Lung (tissue), 17 donors: ENCODE measurements at places on chromosomes 7 and 10.

DNA sequence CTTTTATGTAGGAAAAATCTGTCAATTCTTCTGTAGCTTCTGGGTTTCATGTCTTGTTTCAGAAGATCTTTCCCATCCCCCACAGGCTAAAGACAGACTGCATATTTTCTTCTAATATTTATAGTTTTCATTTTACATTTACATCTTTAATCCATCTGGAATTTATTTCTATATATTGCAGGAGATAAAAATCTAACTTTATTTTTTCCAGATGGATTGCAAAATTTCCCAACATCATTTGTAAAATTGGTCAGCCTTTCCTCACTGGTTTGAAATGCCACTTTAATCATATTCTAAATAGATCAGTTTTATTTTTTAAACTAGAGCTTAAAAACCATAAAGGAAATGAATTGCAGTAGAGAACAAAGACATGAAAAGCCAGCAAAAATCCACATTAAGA is 46.9 kb downstream of the TMEM26 start:
- DNase-seq: peak; percentile 48
- no peak overlapping the region for H3K27ac ChIP-seq
- peaks cover 6% of the 10 kb centered on the region for H3K36me3 ChIP-seq
- no peaks in the 10 kb centered on the region for H3K27me3 ChIP-seq

DNA sequence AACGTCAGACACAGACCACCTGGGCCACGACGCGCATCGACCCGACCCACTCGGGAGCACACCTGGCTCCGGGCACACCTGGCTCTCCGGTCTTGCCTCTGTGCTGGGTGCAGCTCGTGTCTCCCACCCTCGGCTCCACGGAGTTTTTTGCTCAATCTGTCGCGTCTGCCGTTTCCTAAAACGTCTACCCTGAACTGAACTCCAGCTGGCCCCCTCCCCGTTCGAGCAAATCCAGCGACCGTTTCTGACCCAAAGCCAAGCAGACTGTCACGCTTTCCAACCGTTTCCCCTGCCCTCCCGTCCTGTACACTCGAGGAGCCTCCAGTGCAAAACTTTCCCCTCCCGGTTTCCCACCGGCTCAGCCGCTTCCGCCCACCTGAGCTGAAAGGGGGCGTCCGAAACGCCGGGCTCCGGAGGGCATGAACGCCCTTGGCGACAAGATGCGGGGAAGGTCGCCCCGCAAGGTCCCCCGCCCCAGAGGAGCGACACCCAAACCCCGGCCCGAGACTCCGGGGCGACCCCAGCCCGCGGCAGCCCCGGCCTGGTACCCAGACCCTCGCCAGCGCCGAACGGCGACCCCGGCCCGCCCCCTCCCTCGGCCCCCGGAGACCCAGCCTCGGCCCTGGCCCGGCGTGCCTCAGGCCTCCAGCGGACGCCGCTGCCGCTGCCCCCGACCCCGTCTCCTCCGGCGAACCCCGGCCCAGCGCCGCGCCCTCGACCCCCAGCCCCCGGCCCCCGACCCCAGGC is 557 bp downstream of the CYTH3 start:
- H3K4me3 ChIP-seq: peak overlapping the region; percentile 61
- no peaks in the 10 kb centered on the region for H3K36me3 ChIP-seq
- peak; percentile 37 for DNase-seq
- peak overlapping the region; percentile 77 for H3K27ac ChIP-seq

DNA sequence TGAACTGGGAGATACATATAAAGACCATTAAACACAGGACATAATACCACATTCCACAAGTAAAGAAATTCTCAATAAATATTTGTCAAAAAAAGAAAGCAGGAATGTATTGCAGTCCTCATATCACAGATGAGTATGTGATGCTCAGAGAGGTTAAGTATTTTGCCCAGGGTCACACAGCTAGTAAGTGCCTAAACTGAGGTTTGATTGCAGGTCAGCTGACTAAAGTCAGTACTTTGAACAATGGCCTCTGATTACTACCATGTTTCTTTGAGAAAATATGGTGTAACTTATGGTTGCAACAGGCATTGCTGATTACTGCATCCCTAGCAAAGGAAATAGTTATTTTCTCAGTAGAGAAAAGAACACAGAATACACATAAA is 267.1 kb downstream of the ELMO1 start:
- H3K27me3 ChIP-seq: no peaks in the 10 kb centered on the region
- no peaks in the 10 kb centered on the region for H3K4me1 ChIP-seq
- H3K4me3 ChIP-seq: no peak overlapping the region

DNA sequence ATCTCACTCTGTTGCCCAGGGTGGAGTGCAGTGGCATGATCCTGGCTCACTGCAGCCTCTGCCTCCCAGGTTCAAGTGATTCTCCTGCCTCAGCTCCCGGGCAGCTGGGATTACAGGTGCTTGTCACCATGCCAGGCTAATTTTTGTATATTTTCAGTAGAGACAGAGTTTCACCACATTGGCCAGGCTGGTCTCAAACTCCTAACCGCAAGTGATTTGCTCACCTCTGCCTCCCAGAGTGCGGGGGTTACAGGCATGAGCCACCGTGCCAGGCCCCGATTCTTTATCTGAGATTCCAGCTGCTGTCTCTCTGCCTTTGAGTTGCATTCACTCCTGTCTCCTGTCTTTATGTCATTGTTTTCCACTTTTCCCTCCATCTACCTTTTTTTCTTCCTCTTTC is 168.7 kb downstream of the TMEM178B start:
- no peaks in the 10 kb centered on the region for H3K36me3 ChIP-seq
- H3K4me1 ChIP-seq: no peaks in the 10 kb centered on the region
- no peak overlapping the region for H3K27ac ChIP-seq
- H3K27me3 ChIP-seq: peaks cover 7% of the 10 kb centered on the region
- DNase-seq: no peak

DNA sequence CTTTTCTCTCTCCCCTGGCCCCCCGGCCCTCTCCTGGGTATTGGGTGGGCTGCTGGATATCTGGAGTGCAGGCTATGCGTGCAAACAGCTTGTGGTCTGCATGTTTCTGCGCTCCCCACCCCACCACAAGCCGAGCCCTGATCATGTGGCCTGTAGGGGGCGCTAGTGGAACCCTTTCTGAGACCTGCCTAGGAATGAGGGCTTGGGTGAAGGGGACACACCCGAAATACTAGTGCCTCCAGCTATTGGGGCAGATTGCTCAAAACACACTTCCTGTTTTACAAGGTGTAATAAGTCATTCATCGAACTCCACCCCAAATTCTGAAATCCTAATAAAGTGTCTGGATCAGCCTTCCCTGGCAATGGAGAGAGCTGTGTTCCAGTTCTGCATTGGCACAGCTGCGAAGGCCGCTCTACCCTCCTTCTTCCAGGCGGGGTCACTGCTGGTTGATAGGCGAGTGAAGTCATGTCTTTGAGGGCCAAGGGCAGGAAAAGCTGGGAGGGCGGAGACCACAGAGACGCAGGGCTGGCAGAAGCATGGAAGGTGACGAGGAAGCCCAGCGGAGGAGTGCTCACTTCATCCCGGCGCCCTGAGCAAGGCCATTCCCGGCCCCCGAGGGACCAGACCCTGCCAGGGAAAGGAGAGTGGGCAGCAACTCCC is 19.8 kb upstream of the PRRT4 start:
- DNase-seq: no peak
- H3K27me3 ChIP-seq: no peaks in the 10 kb centered on the region
- no peaks in the 10 kb centered on the region for H3K36me3 ChIP-seq

DNA sequence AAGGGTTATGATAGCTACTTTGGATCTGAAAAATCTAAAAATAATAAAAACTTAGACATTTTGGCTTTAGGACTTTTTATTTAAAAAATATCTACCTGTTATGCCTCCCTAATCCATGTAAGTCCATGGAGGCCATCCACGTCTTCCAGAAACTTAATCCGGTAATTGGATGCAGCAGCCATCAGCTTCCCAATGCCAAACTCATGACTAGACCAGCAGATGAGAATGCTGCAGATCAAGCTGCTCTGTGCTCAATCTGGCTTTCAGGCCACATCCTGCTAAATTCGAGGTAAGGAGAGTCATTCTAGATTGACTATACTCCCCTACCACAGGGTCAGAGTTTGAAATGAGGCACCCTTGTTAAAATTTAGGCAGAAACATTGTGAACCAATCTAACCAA is 168.5 kb upstream of the TCERG1L start:
- no peak overlapping the region for H3K27ac ChIP-seq
- no peak overlapping the region for H3K4me3 ChIP-seq
- no peaks in the 10 kb centered on the region for H3K36me3 ChIP-seq
- H3K4me1 ChIP-seq: no peaks in the 10 kb centered on the region

- DNase-seq: no peak
- no peaks in the 10 kb centered on the region for H3K27me3 ChIP-seq
- H3K36me3 ChIP-seq: peaks cover 2% of the 10 kb centered on the region
- no peak overlapping the region for H3K4me3 ChIP-seq
- H3K27ac ChIP-seq: peak overlapping the region; percentile 37
Measured at GRCh38 chr10:35561715-35562114, 43.4 kb upstream of the GJD4 start.

- no peaks in the 10 kb centered on the region for H3K36me3 ChIP-seq
- no peak overlapping the region for H3K4me3 ChIP-seq
Measured at GRCh38 chr7:80873140-80873539, 45.7 kb downstream of the SEMA3C start.

DNA sequence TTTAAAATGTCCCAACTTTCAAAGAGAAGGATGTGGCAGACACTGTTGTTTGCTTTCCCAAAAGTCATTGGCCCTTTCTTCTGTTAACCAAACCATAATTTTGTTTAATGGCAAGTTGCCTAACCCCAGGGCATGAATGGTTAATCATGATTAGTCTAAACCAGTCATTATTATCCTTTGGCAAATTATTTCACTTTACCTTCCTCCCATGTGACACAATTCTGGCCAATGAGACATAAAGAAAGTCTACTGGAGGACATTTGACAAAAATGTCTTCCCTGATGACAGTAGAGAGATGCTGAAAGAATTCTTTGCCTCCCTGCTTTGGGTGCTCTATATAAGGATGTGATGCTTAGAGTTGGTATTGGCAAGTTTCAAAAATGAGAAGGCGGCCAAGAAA is 101.9 kb downstream of the PODXL start:
- H3K27ac ChIP-seq: no peak overlapping the region
- no peak for DNase-seq
- H3K27me3 ChIP-seq: no peaks in the 10 kb centered on the region
- H3K4me3 ChIP-seq: no peak overlapping the region

DNA sequence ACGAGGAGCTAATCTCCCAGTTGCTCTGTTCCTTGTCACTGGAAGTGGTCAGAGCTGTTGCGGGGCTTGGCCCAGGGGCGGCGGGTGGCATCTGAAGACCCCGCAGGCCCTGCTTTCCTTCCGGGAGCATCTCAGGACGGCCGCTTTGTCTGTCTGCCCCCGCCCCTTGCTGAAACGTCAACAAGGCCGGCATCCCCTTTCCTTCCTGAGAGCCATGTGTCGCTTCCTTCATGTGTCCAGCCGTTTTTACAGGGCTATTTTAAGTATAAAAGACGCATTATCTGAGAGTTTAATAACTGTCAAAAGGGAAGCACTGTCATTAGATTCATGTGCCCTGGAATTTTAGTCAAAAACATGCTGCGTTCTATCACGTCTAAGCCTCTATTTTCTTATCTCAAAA is 110.4 kb downstream of the CUX1 start:
- no peaks in the 10 kb centered on the region for H3K27me3 ChIP-seq
- H3K4me1 ChIP-seq: peaks cover 4% of the 10 kb centered on the region
- H3K36me3 ChIP-seq: peaks cover 6% of the 10 kb centered on the region
- peak; percentile 62 for DNase-seq
- H3K4me3 ChIP-seq: no peak overlapping the region

GRCh38 chr7:112886208-112886607 is 96.0 kb upstream of the TMEM168 start:
- H3K27me3 ChIP-seq: no peaks in the 10 kb centered on the region
- no peak overlapping the region for H3K4me3 ChIP-seq
- no peak for DNase-seq
- H3K27ac ChIP-seq: no peak overlapping the region

GRCh38 chr7:16999541-17000267 is 117.9 kb upstream of the AGR3 start:
- H3K27me3 ChIP-seq: no peaks in the 10 kb centered on the region
- H3K27ac ChIP-seq: no peak overlapping the region
- H3K4me3 ChIP-seq: no peak overlapping the region
- no peaks in the 10 kb centered on the region for H3K36me3 ChIP-seq
- no peak for DNase-seq

GRCh38 chr10:130757821-130758489 is 553.6 kb downstream of the TCERG1L start:
- no peaks in the 10 kb centered on the region for H3K4me1 ChIP-seq
- no peak for DNase-seq
- H3K36me3 ChIP-seq: no peaks in the 10 kb centered on the region
- no peaks in the 10 kb centered on the region for H3K27me3 ChIP-seq
- H3K4me3 ChIP-seq: no peak overlapping the region
- no peak overlapping the region for H3K27ac ChIP-seq

DNA sequence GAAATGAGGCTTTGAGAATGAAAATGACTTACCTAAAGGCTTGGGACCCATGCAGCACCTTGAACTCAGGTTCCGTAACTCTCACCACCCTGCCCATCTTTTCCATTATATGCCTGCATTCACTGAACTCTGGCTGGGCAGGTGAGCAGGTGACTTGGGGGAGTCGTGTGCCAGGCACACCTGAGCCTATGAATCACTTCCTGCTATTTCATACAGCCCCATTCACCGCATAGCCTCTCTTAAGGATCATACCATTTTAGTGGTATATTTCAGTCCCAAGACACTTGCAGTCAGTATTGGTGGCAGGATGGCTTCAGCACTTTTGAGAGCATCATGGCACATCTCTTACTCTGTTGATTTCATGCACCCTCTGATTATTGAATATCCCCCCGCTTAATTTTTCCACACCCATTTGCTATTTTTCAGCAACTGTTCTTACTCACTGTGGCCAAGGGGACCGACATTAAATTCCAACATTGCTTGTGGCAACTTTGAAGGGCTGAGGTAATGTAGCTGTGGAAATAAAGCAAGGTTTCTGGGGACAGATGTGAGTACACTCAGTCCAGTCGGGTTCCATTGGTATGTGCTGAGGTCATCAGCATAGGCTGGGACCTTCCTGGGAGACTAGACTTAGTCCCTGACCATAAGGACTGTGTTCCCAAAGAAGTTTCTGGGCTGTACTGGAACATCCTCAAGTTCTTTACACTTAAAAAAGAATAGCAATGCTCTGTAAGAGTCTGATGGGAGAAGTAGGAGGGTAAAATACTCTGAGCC is 39.8 kb upstream of the ZNF438 start:
- H3K27ac ChIP-seq: no peak overlapping the region
- H3K27me3 ChIP-seq: no peaks in the 10 kb centered on the region
- H3K4me3 ChIP-seq: no peak overlapping the region

DNA sequence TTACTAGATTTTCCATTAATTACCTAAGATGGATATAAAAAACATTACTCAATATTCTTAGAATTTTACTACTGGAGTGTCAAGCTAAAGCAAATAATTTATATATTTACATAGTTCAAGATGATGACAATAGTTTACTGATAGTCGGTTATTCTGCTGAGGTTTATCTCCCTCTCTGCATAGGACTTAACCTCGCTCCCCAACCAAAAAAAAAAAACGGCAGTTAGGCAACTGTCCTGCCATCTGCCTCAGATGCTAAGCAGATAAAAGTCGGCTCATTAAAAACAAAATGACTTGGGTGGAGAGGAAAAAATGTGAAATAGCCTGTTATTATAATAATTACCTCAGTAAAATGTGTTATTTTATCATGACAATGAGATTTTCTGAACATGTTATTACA is 14.0 kb upstream of the ITGB8 start:
- no peak overlapping the region for H3K27ac ChIP-seq
- no peak overlapping the region for H3K4me3 ChIP-seq
- H3K4me1 ChIP-seq: no peaks in the 10 kb centered on the region
- no peaks in the 10 kb centered on the region for H3K27me3 ChIP-seq
- no peak for DNase-seq

- H3K36me3 ChIP-seq: no peaks in the 10 kb centered on the region
- H3K27ac ChIP-seq: no peak overlapping the region
- no peak for DNase-seq
- H3K4me3 ChIP-seq: no peak overlapping the region
Measured at GRCh38 chr7:157853076-157853788, 516.4 kb downstream of the DNAJB6 start.

- no peaks in the 10 kb centered on the region for H3K27me3 ChIP-seq
- H3K4me1 ChIP-seq: no peaks in the 10 kb centered on the region
- no peak overlapping the region for H3K27ac ChIP-seq
Measured at GRCh38 chr10:116417821-116418220, 9.8 kb upstream of the PNLIPRP3 start.
